M059J (cell line): ENCODE measurements at places on chromosomes 4 and X. TPM values are rescaled to one million over a fixed set of nuclear protein-coding genes. Genes with fewer than 3 reads are reported as not detected.

DNA sequence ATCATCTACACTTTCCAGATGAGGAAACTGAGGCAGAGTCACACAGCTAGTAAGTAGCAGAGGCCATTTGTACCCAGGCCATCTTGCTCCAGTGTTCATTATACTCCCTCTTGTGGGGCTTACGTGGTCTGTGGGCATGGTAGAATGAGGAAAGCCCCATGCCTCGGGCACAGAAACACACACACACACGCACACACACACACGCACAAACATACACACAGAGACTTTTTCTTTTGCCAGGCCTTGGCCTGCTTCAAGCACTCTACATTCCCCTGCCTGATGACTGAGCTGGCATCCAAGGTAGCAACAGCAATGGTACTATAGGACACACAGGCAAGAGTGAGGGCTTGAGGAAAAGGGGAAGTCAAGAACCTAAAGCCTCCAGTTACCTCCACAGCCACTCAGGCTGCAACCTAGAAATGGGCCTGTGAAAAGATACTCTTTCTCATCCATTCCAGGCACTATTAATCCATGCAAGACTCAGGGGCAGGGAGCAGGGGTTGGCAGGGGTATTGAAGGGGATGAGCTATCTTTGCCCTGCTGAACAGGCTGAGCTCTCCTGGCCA lies 43.6 kb downstream of the STARD8 start:
- peak; percentile 17 for DNase-seq

GRCh38 chr4:188023682-188024081 lies 28.1 kb downstream of the ZFP42 start:
- peak; percentile 69 for DNase-seq

- DNase-seq = no peak
These were observed 362.5 kb upstream of the TRAM1L1 start for GRCh38 chr4:117447925-117448324.

GRCh38 chr4:114277690-114278089 lies 298.2 kb upstream of the ARSJ start:
- peak; percentile 67 for DNase-seq

DNA sequence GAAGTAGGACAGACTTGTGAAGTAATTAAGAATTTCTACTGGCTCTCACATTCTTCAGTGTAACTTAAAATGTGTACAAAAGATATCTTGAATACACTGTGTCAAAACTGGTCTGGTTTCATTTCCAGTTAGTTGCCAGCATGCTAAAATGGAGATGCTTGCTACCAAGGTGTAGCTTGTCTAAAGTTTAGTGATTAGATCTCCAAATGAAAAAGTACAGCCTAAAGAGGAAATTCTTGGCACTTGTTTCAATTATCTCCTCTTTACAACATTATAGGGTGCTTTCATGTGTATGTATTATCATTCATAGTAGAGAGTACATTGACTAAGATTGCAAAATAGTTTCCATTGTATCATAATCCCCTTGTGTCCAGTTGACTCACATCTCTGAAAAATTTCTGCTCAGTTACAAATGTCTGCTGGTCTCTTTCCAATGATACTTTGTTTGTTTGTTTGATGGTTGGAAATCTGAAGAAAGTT lies 97.3 kb upstream of the SPRY1 start:
- DNase-seq = peak; percentile 3

- DNase-seq = no peak
These were observed 124.7 kb downstream of the UCHL1 start for GRCh38 chr4:41381384-41381783.

The CFAP99 gene
- total RNA-seq = 0.42 TPM in 1 of 2 replicates, not detected in the other

The AKAP4 gene
- not detected in 2 replicates for total RNA-seq
